ENCODE measurements at places on chromosomes 2 and 18. TPM values are rescaled to one million over a fixed set of nuclear protein-coding genes. Genes with fewer than 3 reads are reported as not detected.

DNA sequence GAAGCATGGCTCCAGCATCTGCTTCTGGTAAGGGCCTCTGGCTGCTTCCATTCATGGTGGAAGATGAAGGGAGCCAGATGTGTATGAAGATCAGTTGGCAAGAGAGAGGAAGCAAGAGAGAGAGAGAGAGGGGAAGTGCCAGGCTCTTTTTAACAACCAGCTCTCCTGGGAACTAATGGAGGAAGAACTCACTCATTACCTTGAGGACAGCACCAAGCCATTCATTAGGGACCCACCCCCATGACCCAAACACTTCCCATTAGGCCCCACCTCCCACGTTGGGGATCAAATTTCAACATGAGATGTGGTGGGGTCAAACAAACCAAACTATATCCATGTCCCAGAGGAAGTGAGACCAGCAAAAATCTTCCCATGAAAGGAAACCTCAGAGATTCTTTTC is 124.8 kb upstream of the SIX2 start:
- no peak for DNase-seq

- DNase-seq, result no peak
Observed at GRCh38 chr2:238158509-238159070, at the start of gene ERFE. ERFE (plus strand) TSS chr2:238158970; CDS start chr2:238159008, 38 bp downstream.

Gene GALNT3
- 9.8 TPM for total RNA-seq

- peak; percentile 50 for DNase-seq
Observed at GRCh38 chr2:225660262-225661131, 261.0 kb downstream of the NYAP2 start.

GRCh38 chr2:209977386-209978239 is 24.8 kb upstream of the RPE start:
- peak; percentile 28 for DNase-seq

Gene C2orf78
- total RNA-seq, result 1.5 TPM

DNA sequence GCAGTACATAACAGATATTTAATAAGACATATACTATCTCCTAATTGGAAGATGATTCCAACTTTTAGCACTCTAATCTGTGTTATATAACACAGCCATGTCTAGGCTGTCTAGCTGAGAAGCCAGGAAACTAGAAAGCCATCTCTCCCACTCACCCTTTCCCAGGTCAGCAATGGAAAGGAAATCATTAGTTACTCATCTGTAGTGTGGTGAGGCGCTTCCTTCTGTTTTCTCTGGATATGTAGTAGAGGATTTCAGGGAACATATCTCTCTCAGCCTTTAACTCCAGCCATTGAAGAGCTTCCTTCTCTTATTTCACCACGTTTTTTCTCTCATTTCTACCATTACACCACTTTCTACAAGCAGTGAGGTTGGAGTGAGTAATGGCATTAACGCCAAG is 19.4 kb downstream of the RBBP8 start:
- no peak for DNase-seq

Gene SMCHD1
- 48.6 TPM for total RNA-seq

DNA sequence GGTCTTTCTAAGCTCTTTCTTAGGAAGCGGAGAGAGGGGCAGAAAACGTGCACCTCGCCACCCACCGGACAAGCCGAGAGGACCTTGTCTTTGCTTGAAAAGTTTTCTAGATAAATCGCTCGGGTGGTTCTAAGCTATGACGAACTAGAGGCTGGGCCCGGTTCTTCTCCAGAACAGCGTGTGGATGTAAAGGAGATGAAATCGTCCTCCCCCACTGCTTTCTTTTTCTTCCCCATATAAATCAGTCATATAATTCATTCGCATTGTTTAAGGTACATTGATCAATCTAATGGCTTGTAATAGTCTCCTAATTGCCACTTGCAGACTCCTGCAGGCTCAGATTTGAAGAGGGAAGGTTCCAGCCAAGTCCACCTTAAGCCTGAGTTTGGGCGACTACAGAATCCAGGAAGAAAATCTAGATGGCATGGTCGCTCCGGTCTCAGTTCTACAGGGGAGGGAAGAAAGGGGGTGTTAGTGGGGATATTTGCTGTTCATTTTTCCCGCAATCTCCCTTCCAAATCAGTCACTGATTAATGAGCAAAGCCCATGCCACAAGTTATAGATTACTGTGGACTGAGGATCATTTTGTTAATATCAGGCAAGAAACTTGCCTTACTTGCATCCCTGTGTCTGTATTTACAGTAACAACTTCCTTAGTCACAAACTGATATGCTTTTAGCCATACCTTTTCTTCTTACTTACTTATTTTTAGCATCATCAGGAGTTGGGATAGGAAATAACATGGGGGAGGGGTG is 5.6 kb upstream of the SP9 start:
- DNase-seq, result no peak

GRCh38 chr2:239934571-239935171 is 90.5 kb downstream of the NDUFA10 start:
- peak; percentile 38 for DNase-seq

DNA sequence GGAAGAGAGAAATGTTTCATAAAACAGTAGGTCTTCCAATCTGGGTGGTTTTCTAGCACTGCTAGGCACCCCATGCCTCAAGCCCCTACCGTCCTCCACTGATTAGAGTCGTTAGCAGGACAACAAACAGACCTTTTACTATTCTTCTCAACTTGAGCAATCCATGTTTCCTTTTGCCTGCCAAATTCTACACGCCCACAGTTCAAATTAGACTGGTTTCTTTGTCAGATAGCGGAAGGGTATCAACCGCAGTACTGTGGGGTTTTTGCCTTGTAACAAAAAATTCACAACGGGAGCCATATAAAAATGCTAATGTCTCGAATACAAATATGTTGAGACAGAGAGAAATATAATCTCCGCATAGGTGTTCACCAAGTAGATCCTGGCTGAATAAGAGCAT is 59.9 kb downstream of the VIT start:
- no peak for DNase-seq

GRCh38 chr2:231709636-231709980 is 1.3 kb downstream of the PTMA start:
- no peak for DNase-seq

- DNase-seq, result no peak
Observed at GRCh38 chr18:75364512-75365253, 62.8 kb downstream of the SMIM21 start.

GRCh38 chr2:182148344-182148743 is 162.7 kb downstream of the PPP1R1C start:
- no peak for DNase-seq

DNA sequence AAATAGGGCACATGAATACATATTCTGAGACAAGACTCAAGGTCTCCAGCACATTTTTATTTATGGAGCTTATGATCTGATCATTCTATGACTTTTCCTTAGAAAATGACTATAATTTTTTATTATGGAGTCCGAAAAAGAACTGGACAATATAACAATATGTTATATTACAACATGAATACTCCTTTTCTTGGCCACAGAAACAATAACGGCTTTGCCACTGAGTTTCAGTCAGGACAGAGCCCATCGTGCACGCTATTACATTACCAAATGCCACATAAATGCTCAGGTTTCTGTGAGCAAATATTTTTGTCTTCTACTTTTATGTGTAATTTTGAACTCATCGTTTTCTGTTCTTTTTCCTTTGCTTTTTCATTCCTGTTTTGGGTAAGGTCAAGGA is 509.2 kb upstream of the ZEB2 start:
- DNase-seq, result no peak

GRCh38 chr2:215657844-215658243 is 222.0 kb upstream of the FN1 start:
- no peak for DNase-seq

- DNase-seq, result no peak
Observed at GRCh38 chr2:203360833-203361430, 32.7 kb downstream of the ABI2 start.

DNA sequence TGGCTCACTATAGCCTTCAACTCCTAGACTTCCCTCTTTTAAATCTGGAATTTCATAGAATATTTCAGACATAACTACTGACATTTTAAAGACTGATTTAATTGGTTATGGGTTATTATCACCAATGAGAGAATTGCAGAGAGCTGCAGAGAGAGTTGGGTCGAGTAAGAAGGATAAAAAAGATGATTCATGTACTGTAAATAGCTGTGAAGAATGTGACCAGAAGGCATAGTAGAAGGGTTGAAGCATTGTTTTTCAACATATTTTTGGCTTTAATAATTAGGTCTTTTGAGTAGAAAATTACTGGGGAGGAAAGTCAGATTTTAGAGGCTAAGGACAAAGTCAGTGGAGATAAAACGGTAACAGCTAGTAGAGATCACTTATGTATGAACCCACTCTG is 503.2 kb upstream of the SLC8A1 start:
- DNase-seq, result no peak

Gene GALNT13
- total RNA-seq, result 0.44 TPM

DNA sequence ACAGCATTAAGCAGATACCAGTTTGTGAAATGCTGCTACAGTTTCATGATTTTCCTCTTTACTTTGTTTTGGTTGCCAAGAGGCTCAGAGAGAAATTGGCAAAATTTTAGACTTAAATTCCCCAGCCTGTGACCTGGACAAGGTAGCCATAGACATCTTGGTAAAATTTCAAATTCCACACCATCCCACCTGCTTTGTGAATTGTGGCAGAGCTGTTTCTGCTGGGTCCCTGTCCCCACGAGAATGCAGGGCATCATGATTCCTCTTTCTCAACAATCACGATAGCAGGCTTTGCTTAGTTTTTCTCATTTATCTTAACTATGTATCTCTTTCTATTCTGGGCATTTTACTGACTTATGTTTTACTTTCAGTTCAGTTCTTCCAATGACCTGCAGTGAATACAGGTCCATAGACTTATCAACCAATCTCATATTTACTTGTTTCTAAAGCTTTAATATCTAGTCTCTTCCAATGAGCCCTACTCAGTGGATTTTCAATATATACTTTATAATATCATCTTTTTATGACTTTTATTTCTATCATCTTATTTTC is 351.6 kb downstream of the SOCS6 start:
- DNase-seq, result no peak

- no peak for DNase-seq
Observed at GRCh38 chr2:42314892-42315468, 46.0 kb downstream of the COX7A2L start.

DNA sequence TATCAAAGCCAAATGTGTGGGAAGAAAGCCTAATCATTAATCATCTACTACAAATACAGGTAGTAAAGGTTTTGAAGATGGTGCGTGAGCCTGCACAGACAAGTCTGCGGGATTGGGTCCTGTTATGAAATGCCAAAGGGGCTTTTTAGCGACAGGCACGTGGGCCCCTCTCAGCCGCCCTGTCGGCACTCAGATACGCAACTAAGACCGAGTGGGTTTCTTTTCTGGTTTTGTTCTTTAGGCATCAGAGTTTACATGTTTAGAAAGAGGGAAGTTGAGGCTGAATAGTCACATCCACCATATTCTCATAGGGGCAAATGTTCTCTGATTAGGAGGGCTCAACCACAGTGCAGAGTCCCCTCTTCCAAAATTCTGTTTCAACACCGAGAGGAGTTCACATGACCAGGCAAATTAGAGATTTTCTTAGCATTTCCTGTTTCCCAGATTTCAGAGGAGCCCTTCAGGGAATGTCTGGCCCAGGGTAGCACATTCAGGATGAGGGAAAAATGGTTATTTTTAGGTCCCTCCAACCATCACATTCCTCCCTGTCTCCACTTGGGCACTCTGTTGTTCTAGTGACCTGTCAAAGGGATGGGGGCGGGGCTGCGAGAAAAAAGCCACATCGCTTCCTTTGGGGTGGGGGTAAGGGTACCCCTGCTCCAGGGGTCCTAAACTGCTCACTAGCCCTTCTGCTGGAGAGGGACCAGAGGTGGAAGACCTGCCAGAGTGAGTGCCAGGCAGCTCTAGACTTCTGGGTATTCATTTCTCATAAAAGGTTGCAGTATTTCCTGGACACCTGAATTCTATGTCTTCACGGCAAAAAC is 159.2 kb downstream of the BCL2 start:
- no peak for DNase-seq

- DNase-seq, result no peak
Observed at GRCh38 chr18:63109802-63110201, 209.8 kb downstream of the BCL2 start.

DNA sequence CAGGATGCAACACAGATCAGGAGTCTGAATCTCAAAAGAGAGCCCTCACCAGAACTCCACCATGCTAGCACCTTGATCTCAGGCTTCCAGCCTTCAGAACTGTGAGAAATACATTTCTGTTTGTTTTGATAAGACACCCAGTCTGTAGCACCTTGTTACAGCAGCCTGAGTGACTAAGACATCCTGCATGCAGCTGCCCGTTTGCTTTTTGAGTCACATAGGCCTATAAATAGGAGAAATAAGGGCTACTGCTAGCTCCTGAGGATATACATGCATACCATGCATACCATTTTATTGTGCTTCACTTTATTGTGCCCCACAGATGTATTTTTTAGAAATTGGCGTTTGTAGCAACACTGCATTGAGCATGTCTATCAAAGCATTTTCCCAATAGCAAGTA is 337.8 kb downstream of the CDH2 start:
- DNase-seq, result no peak

DNA sequence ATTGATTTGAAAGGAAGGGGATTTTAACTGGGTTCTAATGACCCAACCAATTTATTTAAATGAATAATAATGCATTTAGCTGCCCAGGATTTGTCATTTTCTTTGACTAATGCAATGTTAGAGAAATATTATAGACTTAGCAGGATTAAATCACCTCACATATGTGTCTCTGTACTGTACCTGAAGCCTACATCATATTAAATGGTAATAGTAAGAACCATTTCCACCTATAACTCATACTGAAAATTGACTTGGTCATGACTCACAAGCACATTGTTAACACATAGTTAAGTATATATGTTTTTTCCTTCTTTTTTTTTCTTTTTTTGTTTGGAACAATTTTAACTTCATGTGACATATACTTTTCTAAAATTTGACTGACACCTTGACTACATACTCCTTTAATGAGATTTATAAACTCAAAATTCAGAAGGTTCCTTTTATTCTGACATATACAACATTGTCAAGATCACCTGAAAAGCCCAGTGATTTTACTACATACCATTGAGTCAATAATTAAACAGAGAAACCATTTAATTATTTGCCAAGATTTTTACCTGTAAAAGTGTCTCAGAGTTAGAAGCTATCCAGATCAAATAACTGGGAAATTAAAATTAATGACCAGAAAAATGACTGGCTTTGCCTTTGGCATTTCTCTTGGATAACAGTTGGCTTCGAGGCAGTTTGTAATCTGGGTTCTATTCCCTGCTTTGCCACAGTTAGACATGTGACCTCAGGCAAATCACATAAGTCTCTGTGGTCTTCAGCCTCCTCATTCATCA is 58.8 kb upstream of the CDC42EP3 start:
- DNase-seq, result no peak

- no peak for DNase-seq
Observed at GRCh38 chr2:229910147-229910831, 11.5 kb downstream of the TRIP12 start.

Gene EML6
- total RNA-seq, result 6.6 TPM

DNA sequence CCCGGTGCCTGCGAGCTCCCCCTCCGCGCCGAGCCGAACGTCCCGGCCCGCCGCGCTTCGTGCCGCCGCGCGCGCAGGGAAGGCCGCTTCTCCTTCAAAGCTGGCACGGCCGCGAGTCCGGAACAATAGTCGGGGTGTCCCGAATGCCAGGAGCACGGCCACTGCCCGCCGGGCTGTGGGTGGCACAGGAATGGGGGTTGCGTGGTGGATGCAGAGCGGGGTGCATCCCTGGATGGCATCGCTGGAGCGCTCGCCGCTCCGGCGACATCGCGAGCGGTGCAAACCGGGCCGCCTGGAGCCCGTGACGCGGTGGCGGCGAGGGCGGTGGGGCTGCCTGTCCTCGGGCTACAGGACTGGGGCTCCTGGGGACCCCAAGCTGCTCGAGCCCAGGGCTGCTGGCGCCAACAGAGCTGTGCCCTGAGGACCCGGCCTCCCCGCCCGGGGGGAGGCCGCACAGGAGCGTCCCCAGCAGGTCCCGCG is 1.1 kb upstream of the SATB2 start:
- DNase-seq, result no peak

GRCh38 chr2:58594175-58594574 is 353.1 kb upstream of the FANCL start:
- DNase-seq, result peak; percentile 28

Gene RAD51AP2
- 0.10 TPM for total RNA-seq
